ENCODE measurements at places on chromosomes 7 and 10.
A peak's percentile ranks its signal among the peaks of the same experiment; 100 is the strongest.

DNA sequence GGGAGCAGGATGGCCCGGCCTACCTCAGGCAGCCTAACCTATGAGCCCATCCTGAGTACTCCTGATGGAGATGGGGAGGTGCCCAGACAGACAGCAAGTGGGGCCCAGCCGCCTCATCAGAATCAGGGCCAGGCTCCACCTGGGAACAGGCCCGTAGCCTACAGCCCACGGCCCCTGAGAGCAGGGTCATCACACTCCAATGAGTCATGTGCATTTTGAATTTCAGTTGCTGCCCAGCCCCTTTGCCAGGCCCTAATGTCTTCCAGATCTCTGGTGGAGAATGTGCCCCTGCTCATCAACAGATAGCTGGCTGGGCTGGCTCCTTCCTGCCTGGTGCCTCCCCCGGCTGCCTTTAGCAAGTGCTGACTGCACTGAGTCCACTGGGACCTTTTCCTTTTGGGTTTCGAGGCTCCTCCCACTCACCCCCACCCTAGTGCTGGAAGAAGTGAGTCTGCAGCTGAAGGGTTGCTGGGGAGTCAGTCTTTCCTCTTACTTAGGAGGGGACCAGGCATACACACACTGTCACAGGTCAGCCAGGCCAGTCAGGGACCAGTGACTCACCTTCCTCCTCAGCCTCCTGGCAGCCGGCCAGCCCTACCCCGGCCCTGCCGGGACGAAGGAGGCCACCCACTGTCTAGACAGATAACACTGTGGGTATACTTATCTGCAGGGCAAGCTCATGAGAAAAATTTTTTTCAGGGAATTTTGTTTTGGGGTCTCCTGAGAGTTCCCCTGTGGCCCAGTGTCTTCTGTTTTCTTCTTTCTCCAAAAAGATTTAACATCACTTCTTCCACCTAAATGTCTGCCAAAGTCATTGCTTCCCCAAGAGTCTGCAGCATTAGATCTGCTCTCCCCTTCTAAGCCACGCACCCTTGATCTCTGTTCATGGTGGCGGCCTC is 9.1 kb upstream of the ASIC3 start:
- DNase-seq, result peak; percentile 82

DNA sequence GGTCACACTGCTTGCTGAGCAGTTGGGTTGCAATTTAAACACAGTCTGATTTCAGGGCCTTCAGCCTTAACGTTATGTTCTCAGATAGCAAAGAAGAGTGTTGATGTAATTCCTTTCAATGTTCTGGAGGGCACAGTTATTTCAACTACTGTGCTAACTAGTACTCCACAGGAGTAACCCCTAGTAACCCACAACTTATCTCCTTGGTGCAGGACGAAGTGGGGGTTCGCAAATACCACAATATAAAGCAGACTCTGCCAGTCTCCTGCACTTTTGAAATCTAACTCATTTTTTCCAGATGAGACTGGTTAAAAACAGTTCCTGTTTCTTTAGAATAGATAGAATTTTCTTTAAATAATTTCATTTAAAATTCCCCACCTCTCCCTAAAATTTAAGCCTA is 47.1 kb upstream of the NCAPG2 start:
- no peak for DNase-seq

DNA sequence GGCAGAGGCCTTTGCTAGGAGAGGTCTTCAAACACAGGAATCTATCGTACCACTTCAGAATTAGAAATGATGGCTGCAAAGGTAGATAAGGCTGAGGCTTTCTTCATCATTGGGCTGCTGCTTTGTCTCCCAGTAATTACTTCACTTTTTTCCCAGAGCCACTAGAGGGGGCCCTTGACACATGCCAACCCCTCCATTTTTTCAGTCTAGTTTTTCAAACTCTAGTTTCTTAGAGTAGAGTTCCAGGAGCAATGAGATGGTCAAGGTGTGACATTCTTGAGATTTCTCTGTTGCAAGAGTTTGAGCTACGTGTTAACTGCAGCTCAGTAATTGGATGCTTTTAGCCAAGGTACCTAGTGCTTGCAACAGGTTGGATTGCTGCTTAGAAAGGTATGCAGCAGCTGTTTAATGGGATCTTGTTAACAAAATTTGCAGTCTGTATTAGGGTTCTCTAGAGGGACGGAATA is 33.8 kb upstream of the RBM20 start:
- no peak for DNase-seq

- no peak for DNase-seq
Measured at GRCh38 chr7:70060298-70061068, 462.2 kb downstream of the AUTS2 start.

GRCh38 chr7:149771720-149772240 is 1.6 kb downstream of the ZNF467 start:
- DNase-seq, result peak; percentile 82

All from stimulated activated CD8-positive, alpha-beta memory T cell treated with anti-CD3 and anti-CD28 coated beads, Interleukin-15, amount 100 ng/mL, for 48 hours (primary cell).